Skeletal muscle cell (primary cell): ENCODE measurements at places on chromosomes 3 and 15.

- DNase-seq = no peak
Observed at GRCh38 chr15:60264566-60264965, 133.2 kb downstream of the ANXA2 start.

DNA sequence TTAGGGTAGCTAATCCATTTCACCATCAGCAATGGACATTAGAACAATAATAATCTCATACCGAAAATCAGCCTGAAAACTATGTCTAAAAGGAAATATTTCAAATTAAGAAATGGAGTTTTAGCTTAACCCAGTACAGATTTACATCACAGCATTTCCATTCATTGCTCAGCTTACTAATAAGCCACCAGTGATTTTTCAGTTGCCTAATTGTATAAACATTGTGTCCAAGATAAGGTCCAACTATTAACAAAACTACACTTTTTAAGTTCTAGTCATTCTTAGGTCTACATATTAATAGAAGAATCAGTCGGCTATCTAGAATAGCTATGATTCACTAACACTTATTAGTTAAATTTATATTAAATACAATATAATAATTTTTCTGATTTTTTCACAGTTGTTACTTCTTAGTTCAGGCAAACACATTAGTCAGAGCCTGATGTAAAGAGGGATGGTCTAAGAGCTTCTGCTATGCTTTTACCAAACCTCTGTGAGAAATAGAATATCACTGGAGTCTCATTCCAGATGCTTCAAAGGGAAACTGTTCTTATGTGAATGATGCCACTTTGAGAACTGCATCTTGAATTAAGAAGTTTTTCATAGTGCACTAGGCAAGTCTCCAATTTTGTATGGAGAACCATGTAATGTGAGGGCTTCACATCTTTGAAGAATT lies 74.1 kb downstream of the CMSS1 start:
- no peak for DNase-seq

GRCh38 chr3:12553921-12554391 lies 2.9 kb upstream of the MKRN2 start:
- DNase-seq = no peak

DNA sequence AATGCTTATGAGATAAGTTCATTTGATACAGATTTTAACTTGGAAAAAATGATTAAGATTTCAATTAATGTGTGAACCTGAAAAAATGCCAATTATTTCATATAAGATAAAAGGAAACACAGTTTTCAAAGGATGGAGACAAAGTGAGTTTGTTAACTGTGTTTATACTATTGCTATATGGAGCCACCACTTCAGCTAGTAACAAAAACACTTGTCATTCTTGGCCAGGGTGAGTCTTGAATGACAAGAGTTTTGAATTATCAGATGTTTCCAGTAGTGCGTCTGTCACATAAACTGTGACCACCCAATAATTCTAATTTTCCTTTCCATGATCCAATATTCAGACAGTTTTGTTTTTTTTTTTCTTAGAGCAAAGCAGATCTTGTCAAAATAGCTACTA lies 78.0 kb upstream of the GADL1 start:
- DNase-seq = no peak

- no peak for DNase-seq
Observed at GRCh38 chr3:184981071-184981470, 169.1 kb downstream of the VPS8 start.

- no peak for DNase-seq
Observed at GRCh38 chr15:67133738-67134066, 68.3 kb downstream of the SMAD3 start.

- DNase-seq = no peak
Observed at GRCh38 chr15:58314593-58315216, 117.1 kb upstream of the LIPC start.

DNA sequence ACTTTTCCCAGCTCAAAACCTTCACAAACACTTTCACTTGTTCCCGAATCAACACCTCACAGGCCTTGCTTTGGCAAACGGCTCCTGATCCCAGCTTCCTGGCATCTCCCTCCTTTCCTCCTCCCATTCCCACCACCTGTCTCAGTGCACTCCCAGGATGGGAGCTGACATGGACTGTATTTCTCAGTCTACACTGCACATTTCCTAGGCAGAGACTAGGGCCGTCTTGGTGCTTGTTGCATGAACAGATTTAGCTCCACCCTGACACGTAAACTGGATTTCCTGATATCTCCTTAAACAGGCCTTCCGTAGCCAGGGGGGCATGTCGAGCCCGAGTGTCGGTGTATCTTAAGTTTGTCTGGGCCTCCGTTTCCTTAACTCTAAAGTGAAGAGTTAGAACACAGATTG lies 790 bp upstream of the WHAMM start:
- no peak for DNase-seq

DNA sequence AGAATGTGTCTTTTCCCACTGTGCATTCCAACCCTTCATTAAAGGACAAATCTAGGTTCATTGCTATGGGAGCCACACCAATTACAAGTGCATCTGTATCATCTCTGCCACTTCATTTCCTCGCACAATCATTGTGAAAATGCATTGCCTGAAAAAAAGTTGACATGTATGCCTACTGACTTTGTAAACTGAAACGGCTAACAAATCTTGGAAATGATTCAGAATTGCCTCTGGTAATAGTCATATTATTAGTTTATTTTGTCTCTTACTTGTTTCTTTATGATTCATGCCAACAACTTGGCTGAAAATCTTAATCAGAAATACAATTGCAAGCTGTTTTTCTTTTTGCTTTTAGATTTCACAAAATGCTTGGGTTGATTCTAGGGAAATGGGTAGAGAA lies 497.1 kb downstream of the ZIC1 start:
- no peak for DNase-seq

GRCh38 chr3:174710612-174711011 lies 148.5 kb upstream of the NAALADL2 start:
- no peak for DNase-seq

DNA sequence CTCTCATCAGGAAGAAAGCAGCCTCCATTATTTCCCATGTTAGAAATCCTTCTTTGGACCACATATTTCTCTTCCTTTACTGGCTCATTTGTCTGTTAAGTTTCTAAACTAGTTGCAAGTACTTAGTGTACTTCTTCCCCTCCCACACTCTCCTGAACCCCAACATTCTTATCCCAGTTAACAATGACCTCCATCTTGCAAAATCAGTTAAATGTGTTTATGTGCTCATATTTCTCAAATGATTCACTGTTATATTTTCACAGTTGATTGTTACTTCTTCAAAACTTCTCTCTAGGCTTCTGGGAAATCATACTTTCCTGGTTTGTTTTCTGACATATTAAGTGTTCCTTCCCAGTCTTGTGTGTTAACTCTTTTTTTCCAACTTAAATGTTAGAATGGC lies 856.9 kb downstream of the EPHA3 start:
- peak; percentile 85 for DNase-seq

- DNase-seq = no peak
Observed at GRCh38 chr3:151062611-151063010, 22.9 kb upstream of the MED12L start.

GRCh38 chr15:61687124-61687523 lies 373.1 kb downstream of the VPS13C start:
- DNase-seq = no peak

DNA sequence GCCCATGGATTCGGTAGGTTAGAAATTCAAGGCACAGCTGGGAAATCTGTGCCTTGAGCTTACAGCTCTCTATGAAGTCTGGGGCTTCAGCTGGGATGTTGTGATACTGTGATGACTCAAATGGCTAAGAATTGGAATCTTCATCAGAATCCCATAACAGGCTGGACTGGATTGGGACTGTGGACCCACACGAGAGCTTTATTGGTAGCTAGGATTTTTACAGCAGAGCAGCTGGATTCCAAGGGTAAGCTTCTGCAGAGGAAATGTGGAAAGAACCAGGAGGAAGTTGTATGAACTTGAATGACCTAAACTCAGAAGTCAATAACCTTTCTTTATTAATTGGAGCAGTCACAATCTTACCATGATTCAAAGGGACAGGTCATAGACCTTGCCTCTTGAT lies 1187.1 kb downstream of the ROBO1 start:
- no peak for DNase-seq

DNA sequence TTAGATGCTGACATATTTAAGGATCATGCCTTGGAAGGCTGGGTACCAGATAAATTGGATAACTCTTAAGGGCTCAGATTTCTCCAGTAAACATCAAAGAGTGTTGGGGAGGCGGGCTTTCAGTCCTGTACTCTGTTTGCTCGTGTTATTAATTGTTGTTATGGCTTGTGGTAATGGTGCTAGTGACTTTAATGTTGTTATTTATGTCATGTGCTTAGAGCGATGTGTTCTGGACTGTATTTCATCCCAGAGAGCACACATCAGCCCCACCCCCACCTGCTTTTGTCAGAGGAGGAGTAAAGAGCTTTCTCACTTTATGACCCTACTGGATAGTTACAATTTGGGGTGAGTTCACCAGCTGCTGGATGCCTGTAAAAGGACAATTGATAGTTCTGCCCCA lies 386.3 kb downstream of the EPHB1 start:
- DNase-seq = no peak

DNA sequence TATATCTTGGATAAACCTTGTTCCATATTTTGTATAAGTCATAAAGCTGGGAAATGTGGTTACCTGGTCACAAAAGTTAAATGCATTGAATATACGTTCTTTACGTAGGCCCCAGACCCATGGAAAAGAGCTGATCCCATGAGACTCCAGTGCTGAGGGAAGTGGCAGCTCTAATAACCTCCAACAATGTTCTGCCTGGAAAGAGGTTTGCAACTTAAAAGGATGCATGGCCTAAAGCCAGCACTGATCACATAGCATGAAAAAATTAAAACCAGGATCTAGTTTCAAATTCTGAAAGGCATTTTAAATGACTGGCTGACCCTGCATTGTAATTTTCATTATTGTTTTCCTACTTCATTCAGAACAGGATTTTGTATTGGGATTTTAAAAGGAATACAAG lies 27.9 kb upstream of the STRIT1 start:
- DNase-seq = peak; percentile 64

GRCh38 chr3:190101320-190102011 lies 19.2 kb downstream of the P3H2 start:
- peak; percentile 36 for DNase-seq

DNA sequence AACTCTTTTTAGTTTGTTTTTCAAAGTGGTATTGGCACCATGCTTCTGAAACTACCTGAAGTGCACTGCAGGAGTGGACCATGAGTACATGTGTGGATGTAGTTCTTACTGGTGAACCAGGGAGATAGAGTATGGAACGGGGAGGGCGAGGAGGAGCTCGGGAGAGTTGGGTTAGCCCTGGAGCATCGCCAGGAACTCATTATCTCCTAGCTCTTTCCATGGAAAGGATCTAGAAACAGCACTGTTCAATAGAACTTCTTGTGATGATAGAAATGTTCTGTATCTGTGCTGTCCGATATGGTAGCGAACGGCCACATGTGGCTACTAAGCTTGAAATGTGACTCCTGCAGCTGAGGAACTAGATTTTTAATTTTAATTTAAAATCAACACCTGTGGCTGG lies 47.3 kb downstream of the VGLL4 start:
- no peak for DNase-seq

DNA sequence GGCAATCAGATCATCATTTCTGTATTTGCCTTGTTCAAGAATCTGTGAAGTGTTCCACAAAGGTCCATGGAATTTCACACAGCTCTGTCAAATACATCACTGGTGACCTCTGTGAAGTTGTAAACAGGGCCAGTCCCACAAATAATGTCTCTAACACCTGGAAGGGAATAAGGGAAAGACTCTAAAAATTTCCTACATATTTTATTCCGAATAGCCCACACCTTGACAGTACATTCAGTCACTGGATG lies at the start of gene C3orf49:
C3orf49 (plus strand) TSS at position 149 of the 248 bp plus-strand sequence. CDS start 173 bp downstream, outside the sequence.
- DNase-seq = no peak

DNA sequence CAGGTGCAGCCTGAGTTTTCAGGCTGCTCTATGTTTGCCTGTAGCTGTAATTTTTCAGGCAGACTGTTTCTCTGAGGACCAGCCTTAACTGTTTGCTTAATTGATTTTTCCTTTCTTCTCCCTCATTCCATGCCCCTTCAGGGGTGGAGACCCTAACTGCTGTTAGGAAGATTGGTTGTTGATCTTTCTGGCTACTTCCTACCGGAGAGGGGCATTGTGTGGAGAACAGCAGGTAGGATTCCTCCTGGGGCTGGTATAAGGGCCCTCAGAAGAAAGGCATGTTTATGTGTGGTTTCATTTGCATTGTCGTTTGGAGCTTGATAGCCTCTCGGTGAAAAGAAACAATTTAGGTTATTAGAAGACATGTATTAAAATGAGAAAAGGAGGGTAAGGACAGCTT lies 56.9 kb upstream of the GOLGA6L2 start:
- no peak for DNase-seq

DNA sequence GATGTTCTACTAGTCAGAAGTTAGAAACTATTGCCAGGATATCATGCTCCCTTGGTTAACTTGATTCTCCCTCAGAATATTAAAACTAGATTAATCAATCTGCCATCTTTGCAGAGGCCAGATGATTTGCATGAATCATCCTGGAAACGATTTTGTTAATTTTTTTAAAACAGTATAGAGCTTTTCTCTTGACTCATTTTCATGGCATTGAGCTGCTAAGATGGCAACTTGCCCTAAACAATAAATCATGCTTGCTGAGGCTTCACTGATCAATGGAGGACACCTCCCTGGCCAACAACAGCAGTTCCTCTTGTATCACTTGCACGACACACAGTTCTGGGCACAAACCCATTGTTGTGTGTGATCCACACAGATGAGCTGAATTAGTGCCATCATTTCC lies 109.1 kb downstream of the COL6A6 start:
- DNase-seq = peak; percentile 31

- no peak for DNase-seq
Observed at GRCh38 chr3:185984203-185984602, 46.4 kb upstream of the TRA2B start.
